Neural crest cell (in vitro differentiated cells): ENCODE measurements at places on chromosomes 12 and 14.

- no peak for DNase-seq
These were observed 26.5 kb downstream of the ARL6IP4 start for GRCh38 chr12:123006977-123007376.

- no peak for DNase-seq
These were observed 16.4 kb downstream of the OTUB2 start for GRCh38 chr14:94042433-94043091.

DNA sequence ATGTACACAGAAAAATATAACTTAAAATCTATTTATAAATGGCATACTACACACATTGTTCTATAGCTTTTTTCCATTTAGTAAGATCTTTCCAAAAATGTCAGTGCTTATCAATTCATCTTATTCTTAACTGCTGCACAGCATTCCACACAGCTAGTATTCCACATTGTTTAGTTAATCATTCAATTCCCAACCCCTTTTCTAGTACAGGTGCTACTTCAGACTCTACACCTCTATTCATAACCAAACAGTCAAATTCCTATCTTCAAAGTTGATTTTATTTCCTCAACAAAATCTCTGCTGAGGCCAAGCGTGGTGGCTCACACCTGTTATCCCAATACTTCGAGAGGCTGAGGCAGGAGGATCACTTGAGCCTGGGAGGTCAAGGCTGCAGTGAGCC is 12.3 kb upstream of the NEK9 start:
- no peak for DNase-seq

- DNase-seq = no peak
These were observed 46.0 kb upstream of the OR5AU1 start for GRCh38 chr14:21201732-21202462.

GRCh38 chr14:61330511-61330910 is 9.1 kb downstream of the PRKCH start:
- no peak for DNase-seq
